ENCODE measurements at places on chromosomes 5 and 9.

DNA sequence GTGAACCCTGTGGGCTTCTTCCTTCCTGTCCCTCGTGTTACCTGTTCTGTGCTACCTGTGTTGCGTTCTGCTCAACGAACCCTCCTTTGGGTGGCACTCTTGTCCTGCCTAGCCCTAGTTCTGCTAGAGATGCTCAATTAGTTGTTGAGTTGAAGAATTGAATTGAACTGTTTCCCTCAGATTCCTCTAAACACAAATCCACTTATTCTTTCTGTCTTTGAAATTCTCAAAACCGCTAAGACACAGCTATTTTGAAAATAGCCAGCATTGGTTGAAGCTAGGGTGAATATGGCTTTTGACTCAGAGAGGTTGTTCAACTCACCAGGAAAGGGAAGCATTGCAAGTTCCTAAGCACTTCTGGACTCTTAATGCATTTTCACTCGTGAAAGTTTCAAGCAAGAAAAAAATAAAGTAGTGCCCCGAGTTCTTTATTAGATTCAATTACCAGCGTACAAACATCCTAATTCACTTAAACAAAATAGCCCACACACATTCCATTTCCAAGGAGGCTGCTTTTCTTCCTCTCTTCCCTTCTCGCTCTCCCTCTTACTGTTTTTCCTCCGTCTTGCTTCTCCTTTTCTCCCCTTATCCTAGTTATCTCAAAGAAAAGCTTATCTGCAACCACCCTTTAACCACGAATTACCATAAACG is 642 bp upstream of the ITGA1 start:
- DNase-seq, result peak; percentile 27

GRCh38 chr5:135441919-135442318 is 5.2 kb downstream of the DCANP1 start:
- no peak for DNase-seq

GRCh38 chr9:92294297-92294676 is 790 bp upstream of the IARS1 start:
- DNase-seq, result no peak

- peak; percentile 40 for DNase-seq
These were observed 21.7 kb downstream of the HBEGF start for GRCh38 chr5:140324617-140325241.

DNA sequence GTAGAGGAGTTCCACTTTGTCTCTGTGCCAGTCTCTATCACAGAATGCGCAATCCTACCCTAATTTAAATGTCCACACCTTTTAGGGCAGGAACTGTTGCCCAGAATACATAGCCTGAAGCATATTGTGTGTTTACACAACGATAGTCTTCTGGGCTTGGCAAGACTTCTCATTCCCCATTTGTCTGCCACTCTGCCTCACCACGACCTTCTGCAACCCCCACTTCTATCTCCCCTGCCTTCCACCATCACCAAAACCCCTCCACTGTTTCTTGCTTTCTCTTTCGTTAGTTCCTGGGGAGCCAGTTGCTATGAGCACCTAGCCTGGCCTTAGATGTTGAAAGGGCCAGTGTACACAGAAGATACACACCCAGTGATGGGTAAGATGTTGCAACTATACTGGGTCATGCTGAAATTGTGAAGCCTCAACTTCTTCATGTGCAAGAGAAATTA is 883 bp upstream of the RNF145 start:
- no peak for DNase-seq

DNA sequence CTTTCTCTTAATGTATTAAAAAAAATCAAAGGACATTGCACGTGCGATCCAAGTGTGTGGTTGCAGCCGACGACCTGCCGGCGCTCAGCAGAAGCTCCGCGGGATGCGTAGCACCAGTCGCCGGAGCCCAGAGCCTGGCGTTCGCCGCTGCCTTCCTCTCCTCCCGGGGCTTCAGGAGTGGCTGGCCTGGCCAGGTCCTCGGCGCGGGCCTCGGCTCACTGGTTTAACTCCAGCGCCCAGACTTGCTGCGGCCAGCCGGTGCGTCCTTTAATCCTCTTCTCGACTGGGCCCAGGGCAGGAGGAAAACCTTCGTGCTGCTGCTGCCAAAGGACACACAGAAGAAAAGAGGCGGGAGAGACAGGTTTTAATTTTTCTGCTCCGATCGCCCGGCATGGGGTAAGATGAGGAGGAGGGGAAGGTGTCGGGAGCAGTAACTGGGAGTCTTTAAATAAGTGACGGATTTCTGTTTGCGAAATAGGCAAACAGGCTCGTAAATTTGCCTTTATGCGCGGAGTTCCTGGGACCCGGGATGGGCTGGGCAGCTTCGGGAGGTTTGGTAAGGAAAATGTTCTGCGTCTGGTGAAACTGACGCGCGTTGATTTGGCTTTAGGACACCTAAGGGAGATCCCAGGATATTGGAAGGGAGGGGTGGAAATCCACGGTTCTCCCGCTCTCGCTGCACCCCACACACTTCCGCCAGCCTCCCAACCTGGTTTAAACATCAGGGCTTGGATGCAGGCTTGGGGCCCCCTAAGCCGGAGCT is 2.3 kb downstream of the HAND1 start:
- DNase-seq, result no peak

- DNase-seq, result no peak
These were observed 448.0 kb downstream of the SPOCK1 start for GRCh38 chr5:137051161-137051560.

DNA sequence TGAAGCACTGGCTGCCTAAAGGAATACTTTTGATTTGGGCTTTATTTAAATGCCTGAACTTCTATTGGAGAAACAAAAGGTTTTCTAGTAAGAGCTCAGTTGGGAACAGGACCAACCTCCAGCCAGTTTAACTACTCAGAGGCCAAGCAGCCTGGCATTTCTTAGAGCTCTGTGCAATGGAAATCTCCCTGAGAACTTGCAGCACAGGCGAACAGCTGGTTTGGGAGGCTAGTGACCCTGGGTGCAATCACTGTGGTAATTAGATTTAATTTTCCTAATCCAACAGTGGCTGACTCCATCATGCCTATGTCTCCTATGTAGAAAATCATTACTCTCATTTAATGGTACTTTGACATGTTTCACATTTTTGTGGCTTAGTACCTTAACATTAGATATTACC is 1.0 kb upstream of the CDH6 start:
- DNase-seq, result no peak

DNA sequence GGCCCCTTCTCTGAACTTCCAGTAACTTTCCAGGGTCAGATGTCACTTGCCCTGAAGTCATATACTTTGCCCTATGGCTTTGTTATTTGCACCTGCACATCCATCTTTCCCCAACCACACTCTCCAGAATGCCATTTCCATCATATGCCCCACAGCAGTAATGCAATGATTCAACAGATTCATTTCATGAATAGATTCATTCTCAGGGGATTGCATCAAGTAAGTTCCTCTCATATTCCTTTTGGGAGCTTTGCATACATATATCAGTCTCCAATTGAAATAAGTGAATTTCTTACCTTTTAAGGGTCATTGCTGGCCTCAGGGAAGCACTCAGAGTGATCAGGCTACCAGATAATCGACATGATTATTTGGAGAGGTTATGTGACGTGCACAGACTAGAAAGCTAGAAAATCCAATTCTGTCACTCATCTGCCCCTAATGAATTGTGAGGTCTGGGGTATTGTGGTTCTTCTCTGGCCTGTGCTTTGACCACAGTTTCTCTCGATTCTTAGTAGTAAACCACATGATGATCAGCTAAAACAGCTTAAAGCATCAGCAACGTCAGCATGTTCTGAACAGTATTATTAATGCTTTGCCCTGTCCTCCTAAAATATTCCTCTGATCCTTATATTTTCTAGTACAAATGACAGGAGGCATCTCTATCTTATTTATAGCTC is 179.9 kb downstream of the ATPSCKMT start:
- no peak for DNase-seq

- no peak for DNase-seq
These were observed 239.4 kb downstream of the NSG2 start for GRCh38 chr5:174284873-174285272.

- no peak for DNase-seq
These were observed 38.7 kb upstream of the NEK6 start for GRCh38 chr9:124218987-124219461.

DNA sequence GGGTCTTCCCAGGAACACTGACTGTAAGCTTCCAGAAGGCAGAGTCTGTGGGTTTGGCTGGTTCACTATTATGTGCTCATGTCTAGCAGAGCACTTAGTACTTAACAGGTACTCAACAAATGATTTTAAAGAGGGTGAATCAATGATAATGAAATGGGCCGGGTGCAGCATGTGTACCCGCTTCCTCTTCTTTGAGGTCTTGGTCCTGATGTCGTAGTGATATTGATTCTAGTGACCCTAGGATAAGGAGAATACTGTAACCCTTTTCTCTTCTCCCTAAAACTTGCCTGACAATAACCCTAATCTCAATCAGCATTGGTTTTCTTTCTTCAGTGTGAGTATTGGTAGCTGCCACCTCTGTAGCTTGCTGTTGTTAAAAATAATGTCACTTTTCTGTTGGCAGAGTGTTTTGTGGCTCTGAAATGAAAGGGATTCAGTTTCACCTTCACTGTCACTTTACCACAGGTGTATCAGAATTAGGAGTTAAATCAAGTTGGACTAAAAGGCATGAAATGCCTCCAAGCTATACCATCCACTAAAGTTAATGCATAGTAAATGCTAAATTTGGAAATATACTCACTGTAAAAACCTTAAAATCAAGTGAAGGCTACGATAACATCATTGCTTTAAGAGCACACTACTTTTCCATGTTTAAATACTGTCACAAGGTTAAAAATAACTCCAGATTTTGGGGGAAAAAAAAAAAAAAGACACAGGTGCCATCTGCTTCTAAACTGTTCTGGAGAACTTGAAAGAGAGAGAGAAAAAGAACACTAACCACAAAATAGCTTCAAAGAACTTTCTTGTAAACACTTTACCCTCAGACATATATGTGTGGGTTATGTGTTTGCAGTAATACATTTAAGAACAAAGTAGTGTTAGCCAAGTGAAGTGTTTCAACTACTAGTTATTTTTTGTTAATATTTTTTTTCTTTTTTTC is 6.0 kb downstream of the CAMK4 start:
- DNase-seq, result no peak

- DNase-seq, result no peak
These were observed 49.5 kb downstream of the RCL1 start for GRCh38 chr9:4842213-4842612.

GRCh38 chr5:69527128-69527770 is 32.7 kb upstream of the GTF2H2C start:
- no peak for DNase-seq

DNA sequence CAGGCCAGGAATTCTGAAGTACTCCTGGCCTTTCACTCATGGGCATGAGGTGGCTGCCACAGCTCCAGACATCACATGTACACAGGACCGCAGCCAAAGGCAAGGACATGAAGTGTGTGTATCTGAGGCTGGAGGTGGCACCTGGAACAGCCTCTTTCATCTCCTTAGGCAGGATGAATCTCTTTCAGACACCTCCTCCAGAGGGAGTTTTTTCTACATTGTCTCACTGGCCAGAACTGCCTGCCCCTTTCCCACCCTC is 142.8 kb downstream of the BARX1 start:
- DNase-seq, result no peak

- DNase-seq, result no peak
These were observed 347.2 kb upstream of the MEF2C start for GRCh38 chr5:89230178-89230577.

- no peak for DNase-seq
These were observed 257.9 kb downstream of the DOCK8 start for GRCh38 chr9:472479-473075.

GRCh38 chr9:89374176-89374575 is 55.9 kb downstream of the SECISBP2 start:
- no peak for DNase-seq

DNA sequence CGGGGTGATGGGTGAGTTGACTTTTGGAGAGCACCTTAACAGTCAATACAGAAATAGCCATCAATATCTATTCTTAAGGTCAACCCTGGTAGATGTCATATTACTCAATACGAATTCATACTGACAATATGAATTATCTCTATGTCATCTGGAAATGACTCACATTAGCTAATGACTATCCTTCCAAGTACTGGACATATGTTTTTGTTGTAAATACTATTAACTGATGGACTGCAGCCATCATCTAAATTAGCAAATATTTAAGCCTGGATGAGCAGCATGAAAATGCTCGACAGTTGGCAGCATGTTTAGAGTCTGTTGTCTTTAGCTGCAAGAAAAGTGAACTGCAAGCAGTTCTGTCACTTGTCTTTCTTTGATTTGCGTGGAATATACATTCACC is 19.6 kb upstream of the ISOC1 start:
- DNase-seq, result no peak

GRCh38 chr5:74625742-74626241 is 14.7 kb downstream of the ENC1 start:
- DNase-seq, result no peak

DNA sequence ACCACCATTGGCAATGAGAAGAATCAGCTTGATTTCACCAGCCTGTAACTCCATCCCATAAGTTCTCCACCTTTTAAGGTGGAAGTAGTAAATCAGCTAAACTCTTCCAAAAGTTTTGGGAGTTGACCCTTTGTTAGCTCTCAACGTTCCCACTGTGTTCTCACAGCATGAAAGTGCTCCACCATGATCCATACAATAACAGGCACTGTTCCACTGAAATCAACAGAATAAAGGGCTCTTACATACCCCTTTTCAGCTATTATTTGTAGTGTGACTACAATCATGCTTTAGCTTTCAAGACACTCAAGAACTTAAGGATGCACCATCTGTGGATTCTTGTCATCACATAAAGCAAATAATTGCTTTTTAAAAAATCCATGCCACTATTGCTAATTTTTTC is 81.6 kb downstream of the PPP2R2B start:
- no peak for DNase-seq

DNA sequence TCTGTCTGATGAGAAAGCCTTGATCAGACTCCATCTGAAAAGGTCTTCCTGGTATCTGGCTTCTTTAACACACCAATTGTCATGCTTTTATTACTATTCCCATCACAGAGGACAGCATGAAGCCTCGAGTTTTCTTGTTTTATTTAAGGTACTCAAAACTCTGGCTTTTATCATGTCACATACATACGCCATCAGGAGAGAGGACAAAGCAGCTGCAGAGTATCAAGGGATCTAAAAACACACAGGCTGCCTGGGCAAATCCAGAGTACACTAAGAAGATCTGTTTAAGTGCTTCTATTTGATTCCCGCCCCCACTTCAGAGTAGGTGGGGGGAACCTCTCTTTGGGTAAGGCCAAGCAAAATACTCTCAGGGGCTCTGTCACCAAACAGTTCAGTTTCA is 277.2 kb downstream of the SPOCK1 start:
- no peak for DNase-seq

- DNase-seq, result no peak
These were observed 2.0 kb upstream of the AJM1 start for GRCh38 chr9:136840140-136840876.

- DNase-seq, result no peak
These were observed 6.7 kb upstream of the SMIM15 start for GRCh38 chr5:61168951-61169350.

- DNase-seq, result no peak
These were observed 26.3 kb upstream of the CORO2A start for GRCh38 chr9:98218562-98219363.
